ENCODE measurements at places on chromosomes 16 and 17. TPM values are rescaled to one million over a fixed set of nuclear protein-coding genes. Genes with fewer than 3 reads are reported as not detected.

Gene ITGAL
- not detected for total RNA-seq

Gene KLHL10
- total RNA-seq, result not detected

Gene IKZF3
- total RNA-seq, result not detected

Gene CRHR1
- 0.07 TPM for total RNA-seq

Gene OR3A3
- not detected for total RNA-seq

Gene HBQ1
- 6.1 TPM for total RNA-seq

Gene NXPH3
- 1.9 TPM for total RNA-seq

Gene SERPINF2
- total RNA-seq, result 4.2 TPM

Gene GNGT2
- 0.72 TPM for total RNA-seq

Gene PMFBP1
- total RNA-seq, result 0.03 TPM

Gene ZNF423
- total RNA-seq, result 0.29 TPM

Gene DPEP3
- total RNA-seq, result not detected

Gene TBC1D3E
- not detected for total RNA-seq

Gene DNAH3
- total RNA-seq, result 0.36 TPM

Gene TSNAXIP1
- 0.65 TPM for total RNA-seq

Gene DRC3
- 2.3 TPM for total RNA-seq

Gene CDK5R1
- 7.7 TPM for total RNA-seq

Gene KRT16
- total RNA-seq, result 1.5 TPM

Gene CCL4L2
- total RNA-seq, result not detected

Gene HS3ST2
- total RNA-seq, result not detected

Gene DPH1
- 43.8 TPM for total RNA-seq

Gene CCT6B
- 2.1 TPM for total RNA-seq

Gene NGFR
- total RNA-seq, result 0.85 TPM

Gene SLFN14
- not detected for total RNA-seq

Gene RPL23
- 2,655 TPM for total RNA-seq

Gene KCNH6
- total RNA-seq, result 0.02 TPM

Gene ARL5C
- not detected for total RNA-seq

Gene KCNG4
- total RNA-seq, result not detected

Gene AATK
- total RNA-seq, result 0.69 TPM

Gene SMARCD2
- 58.5 TPM for total RNA-seq

Gene NOMO2
- 119 TPM for total RNA-seq

Gene MT4
- total RNA-seq, result not detected

Gene TMC8
- 0.18 TPM for total RNA-seq

Gene TMIGD1
- total RNA-seq, result not detected

Gene IRX3
- 6.9 TPM for total RNA-seq

Gene CEP295NL
- total RNA-seq, result 0.38 TPM

Gene RAI1
- total RNA-seq, result 48.1 TPM

Gene RSPRY1
- total RNA-seq, result 41.2 TPM

Gene HOXB7
- 35.7 TPM for total RNA-seq

Gene SOST
- total RNA-seq, result not detected

Gene MT3
- 0.34 TPM for total RNA-seq

Gene DCUN1D3
- 11.5 TPM for total RNA-seq

Gene FXR2
- total RNA-seq, result 60.2 TPM

Gene ASB16
- not detected for total RNA-seq

Gene CPHXL2
- total RNA-seq, result not detected

Gene PTGES3L
- total RNA-seq, result 0.77 TPM

Gene SLC6A2
- 0.07 TPM for total RNA-seq

Gene KRTAP2-2
- not detected for total RNA-seq

Gene AXIN2
- total RNA-seq, result 1.00 TPM

Gene SPIRE2
- 7.4 TPM for total RNA-seq

Gene CSH2
- total RNA-seq, result not detected

Gene ZPBP2
- total RNA-seq, result not detected

Gene TP53TG3
- total RNA-seq, result 0.28 TPM

Gene ZNF469
- total RNA-seq, result 8.0 TPM

Gene ATP2A3
- 5.7 TPM for total RNA-seq

Gene CNTNAP4
- total RNA-seq, result not detected

Gene HEXIM1
- 39.3 TPM for total RNA-seq

Gene FBXO39
- total RNA-seq, result 0.05 TPM
